ENCODE measurements at places on chromosomes 4 and X.

GRCh38 chr4:8745826-8746225 lies 125.8 kb downstream of the HMX1 start:
- DNase-seq = no peak

DNA sequence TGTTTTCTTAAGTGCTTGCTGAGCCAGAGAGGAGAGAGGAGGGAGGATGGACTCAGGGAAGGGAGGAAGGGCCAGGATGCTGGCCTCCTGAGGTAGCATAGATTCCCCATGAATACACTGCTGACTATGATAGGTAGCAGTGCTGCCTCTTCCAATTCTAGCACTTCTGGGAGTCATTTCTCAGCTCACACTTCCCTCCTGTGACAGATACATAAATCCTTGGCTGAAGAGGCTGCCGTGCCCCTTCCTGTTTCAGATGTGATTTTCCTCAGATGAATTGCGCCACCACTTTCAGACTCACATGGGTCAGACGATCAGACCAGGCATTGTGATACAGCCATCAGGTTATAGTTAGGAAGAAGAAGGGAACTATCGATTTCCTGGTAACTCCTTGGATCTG lies 22.4 kb downstream of the TSC22D3 start:
- no peak for DNase-seq

- no peak for DNase-seq
Observed at GRCh38 chr4:77623091-77623490, 17.5 kb downstream of the CXCL13 start.

DNA sequence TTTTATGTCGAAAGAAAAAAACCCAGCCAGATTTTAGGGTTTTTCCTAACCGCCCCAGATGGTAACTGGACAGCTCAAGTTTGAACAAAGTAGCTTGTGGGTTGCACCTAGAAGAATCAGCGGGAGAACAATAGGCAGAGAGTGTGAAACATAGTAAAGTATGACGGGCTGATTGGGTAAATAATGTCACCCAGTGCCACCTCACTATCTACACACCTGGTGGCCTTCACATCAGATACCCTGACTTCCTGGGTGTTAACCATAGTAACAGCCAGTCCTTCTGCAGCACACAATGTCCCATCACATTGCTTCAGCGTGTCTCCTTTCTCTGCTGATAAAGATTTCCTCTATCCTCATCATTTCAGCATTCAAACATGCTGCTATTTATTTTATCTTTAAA lies 159.1 kb upstream of the HS3ST1 start:
- no peak for DNase-seq

DNA sequence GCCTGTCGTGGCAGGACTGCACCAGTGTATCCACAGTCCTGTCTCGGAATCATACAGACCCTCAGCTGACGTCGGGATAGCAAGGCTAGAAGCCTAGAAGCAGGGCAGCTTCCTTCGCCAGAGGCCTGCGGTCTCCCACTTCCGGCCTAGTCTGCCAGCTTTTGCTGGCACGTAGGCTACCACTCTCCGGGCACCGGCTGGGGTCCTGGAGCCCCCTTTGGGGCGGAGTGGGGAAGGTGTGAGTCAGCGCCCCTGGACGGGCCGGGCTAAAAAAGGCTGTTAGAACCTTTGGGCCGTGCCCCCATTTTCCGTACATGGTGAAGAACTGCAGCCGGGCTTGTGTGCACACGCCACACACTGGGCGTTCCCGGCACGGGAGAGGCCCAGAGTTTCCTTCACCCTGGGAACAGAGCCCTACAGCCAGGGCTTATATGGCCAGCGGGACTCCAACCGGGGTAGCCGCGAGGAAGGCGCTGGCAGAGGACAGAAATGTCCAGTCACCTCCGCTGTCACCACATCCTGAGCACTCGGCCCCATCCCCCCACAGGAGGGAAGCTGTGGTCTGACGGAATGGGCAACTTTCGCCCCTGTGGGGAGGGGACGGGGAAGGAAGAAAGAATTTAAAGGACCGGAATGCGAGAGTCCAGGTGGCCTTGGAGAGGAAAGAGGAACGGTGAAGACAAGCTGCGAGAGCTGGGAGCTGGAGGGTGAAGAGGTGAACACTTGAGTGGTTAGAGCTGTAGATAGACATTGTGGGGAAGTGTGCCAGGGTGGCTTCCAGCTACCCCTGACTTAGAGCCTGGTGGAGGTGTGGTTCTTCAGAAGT lies 4.6 kb downstream of the MAGIX start:
- DNase-seq = peak; percentile 58

- DNase-seq = no peak
Observed at GRCh38 chrX:18617407-18617750, 54.5 kb downstream of the RS1 start.

DNA sequence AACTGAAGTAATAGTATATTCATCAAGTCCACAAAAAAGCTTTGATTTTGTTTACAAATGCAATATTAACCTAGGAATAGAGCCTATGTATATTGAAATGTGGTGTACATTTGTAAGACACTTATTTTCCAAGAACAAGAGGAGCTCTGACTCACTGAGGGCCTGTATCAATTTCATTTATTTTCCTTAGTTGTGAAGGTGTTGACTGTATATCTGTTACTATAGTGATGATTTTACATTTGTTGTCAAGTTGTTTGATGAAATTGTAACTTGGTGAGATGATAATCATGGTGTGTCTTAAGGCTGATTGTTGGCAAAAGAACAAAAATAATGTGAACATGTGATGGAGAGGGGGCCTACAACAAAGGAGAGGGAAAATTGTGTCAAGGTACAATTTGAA lies 274.9 kb upstream of the TEX13A start:
- no peak for DNase-seq

- DNase-seq = no peak
Observed at GRCh38 chr4:152727784-152728183, 48.0 kb upstream of the TMEM154 start.

DNA sequence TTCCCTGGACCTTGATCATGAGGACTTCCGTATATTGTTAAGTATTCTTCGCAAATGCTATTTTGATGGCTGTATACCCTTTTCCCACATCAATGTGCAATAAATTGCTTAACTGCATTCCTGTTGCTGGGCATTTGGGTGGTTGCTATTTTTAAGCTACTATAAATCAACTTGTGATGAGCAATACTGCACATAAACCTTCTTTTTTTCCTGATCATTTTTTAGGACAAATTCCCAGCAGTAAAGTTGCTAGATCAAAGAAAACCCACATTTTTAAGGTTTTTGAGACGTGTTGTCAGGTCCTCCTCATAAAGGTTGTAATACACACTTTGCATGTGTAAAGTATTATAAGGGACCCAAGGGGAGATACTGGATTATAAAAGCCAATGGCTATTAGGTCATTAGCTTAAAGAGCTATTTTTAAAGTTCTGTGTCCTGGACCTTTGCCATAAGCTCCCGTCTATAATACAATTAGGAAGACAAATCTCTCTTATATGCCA lies 35.6 kb downstream of the LIMCH1 start:
- DNase-seq = no peak

DNA sequence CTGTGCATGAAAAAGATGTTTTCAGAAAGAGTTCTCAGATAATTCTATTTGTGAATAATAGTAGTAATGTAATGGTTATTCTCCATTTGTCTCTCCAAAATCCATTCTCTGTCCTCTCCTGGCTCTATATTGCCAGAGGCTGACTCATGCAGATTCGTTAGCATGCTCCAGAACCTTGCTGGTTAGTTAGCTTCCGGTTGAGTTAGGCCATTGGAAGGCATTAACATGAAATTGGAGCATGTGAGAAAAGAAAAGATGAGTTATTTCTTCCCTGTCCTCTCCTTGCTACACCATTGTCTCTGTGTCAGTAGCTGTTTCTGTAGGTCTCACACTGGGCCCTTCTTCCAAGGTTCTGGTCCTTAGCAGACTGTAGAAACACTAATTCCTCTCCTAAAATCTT lies 23.5 kb upstream of the PRDM8 start:
- DNase-seq = no peak

GRCh38 chr4:55169352-55169961 lies 44.1 kb upstream of the KDR start:
- DNase-seq = no peak

DNA sequence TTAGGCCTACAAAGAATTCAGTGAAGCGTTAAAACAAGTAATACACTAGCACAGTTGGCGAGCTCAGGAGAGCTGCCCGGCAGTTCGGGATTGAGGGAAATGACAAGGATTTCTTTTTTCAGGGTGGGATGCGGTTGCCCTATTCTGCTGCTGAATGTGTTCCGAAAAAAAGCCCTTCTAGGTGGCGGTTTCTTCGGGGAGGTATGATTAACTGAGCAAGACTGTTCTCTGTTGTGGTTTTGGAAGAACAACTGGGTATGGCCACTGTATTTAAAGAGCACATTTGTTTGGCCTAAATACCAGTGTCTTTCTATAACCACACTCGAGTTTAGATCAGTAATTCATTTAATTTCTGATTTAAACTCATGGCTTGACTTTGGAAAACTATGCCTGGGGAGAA lies 459.7 kb upstream of the FAT1 start:
- no peak for DNase-seq

DNA sequence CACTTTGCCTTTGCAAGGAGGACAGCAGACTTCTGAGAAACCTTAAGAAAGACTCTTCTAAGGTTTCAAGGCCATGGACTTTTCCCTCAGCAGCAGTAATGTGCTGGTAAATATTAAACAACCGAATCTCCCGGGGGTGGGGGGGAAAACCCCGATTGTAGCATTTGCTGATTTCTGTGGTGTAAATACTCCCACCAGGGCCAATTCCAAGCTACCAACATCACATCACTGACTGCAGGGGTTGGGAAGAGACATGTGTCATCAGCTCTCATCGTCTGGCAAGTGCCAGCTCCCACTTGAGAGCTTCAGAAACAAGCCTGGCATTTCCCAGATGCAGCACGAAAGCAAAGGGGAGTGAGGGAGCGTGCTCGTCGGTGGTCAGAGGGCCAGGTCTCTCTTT lies 101.2 kb downstream of the BCOR start:
- DNase-seq = no peak

DNA sequence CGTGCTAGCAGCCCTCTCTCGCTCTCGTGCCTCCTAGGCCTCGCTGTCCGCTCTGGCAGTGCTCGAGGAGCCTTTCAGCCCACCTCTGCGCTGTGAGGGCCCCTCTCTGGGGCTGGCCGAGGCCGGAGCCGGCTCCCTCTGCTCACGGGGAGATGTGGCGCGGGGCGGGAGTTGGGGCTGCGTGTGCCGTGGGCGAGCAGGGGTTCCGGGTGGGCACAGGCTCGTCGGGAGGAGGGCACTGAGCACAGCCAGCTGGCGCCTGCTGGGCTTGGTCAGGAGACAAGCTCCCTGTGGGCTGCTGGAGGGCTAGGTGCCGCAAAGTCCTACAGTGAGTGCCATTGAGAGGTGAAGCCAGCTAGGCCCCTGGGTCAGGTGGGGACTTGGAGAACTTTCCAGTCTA lies 994.5 kb downstream of the C4orf33 start:
- DNase-seq = no peak

Data from stimulated activated CD8-positive, alpha-beta memory T cell treated with anti-CD3 and anti-CD28 coated beads, Interleukin-4, amount 100 ng/mL, for 24 hours (primary cell).